AG09309 (cell line): ENCODE measurements at places on chromosomes 16 and 17.

DNA sequence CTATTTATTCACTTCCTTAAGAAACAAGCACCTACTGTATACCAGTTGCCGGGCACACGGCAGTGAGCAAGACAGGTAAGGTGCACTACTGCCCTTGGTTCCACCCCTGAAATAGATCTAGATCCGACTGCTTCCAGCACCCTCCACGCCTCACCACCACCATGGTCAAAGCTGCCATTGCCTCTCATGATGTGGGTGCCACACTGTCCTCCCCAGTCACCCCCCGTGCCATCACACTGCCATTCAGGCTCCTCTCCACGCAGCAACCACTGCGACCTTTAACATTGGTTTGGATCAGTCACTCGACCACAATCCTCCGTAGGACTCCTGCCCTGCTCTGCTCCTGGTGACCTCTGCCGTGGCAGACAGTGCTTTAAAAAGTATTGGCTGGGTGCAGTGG, 226.8 kb downstream of the CPPED1 start:
- no peak for DNase-seq

- DNase-seq, result no peak
Measured at GRCh38 chr17:72342061-72342460, 221.2 kb downstream of the SOX9 start.

DNA sequence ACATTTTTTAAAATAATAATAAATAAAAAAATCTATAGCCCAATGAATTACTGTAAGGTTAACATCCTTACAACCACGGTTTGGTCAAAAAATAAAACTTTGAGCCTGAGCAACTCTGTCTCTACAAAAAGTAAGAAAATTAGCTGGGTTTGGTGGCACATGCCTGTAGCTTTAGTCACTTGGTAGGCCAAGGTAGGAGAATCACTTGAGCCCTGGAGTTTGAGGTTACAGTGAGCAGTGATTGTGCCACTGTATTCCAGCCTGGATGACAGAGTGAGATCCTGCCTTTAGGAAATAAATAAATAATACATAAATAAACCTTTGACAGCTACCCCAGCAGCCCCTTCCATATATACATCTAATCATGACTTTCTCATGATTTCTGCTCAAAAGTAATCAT, 26.9 kb upstream of the PHAF1 start:
- DNase-seq, result no peak

- no peak for DNase-seq
Measured at GRCh38 chr16:47371271-47372014, 89.4 kb downstream of the ITFG1 start.

GRCh38 chr17:50212121-50212843, 10.9 kb upstream of the COL1A1 start:
- DNase-seq, result peak; percentile 94

- DNase-seq, result no peak
Measured at GRCh38 chr16:19613834-19614233, 58.3 kb downstream of the VPS35L start.

- no peak for DNase-seq
Measured at GRCh38 chr16:86044241-86044671, 145.3 kb downstream of the IRF8 start.

DNA sequence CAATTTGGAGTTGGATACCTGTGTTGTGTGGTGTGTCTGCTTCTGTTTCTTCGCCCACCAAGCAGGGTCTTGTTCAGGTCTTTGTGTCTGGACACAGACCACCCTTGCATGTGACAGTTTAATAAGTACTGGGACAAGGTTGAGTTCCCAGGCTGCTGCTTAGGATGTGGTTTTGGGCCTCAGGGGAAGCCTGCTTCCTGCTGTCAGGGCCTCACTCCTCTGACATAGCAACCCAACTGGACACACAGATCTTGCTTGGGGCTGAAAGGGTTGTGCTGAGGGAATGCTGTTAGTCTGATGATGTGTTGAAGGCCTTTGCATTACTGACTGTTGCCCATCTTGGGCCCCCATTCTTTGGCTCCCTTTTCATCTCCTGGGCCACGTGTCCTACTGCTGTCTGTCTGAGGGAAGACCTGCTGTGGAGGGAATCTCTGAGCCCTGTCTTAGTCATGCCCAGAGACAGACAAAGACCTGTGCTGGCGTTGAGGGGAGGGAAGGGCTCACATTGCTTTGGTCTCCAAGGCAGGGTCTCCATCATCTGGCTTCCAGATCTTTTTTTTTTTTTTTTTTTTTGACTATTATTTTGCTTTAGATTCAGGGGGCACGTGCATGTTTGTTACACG, 4.7 kb upstream of the TGFB1I1 start:
- DNase-seq, result no peak
